ENCODE measurements at places on chromosomes 7 and 10. TPM values are rescaled to one million over a fixed set of nuclear protein-coding genes. Genes with fewer than 3 reads are reported as not detected.

Gene ALOX5
- total RNA-seq = 2.0 TPM

Gene VPS41
- total RNA-seq = 103 TPM

Gene CLRN3
- total RNA-seq = 0.27 TPM

Gene KCP
- total RNA-seq = 3.4 TPM

Gene ZNF488
- 2.9 TPM for total RNA-seq

Gene WDR86
- 33.8 TPM for total RNA-seq
